A549 treated with AZD2906 at 1 μM for 4 hours (cell line): ENCODE measurements at places on chromosomes 16 and 17. TPM values are rescaled to one million over a fixed set of nuclear protein-coding genes. Genes with fewer than 3 reads are reported as not detected.

Gene MRPL12
- 223 to 334 TPM (median 303 TPM) in 5 replicates for total RNA-seq

Gene TEKT1
- 0.07 to 0.22 TPM (median 0.15 TPM) in 4 of 5 replicates, not detected in the other for total RNA-seq

Gene GNAO1
- 0.52 to 0.79 TPM (median 0.64 TPM) in 5 replicates for total RNA-seq

Gene SDR42E2
- not detected in 5 replicates for total RNA-seq

Gene SRL
- 0.03 to 0.08 TPM (median 0.06 TPM) in 5 replicates for total RNA-seq

Gene FTO
- total RNA-seq = 22.4 to 39.8 TPM (median 27.7 TPM) in 5 replicates

Gene NOTUM
- 0.18 to 0.55 TPM (median 0.34 TPM) in 5 replicates for total RNA-seq

Gene MBTD1
- 4.6 to 5.8 TPM (median 5.1 TPM) in 5 replicates for total RNA-seq

Gene HSD17B1
- total RNA-seq = 0.95 to 1.8 TPM (median 1.5 TPM) in 5 replicates

Gene MYO15B
- 28.6 to 53.5 TPM (median 47.2 TPM) in 5 replicates for total RNA-seq

Gene C17orf113
- 0.55 to 0.85 TPM (median 0.81 TPM) in 5 replicates for total RNA-seq
